ENCODE measurements at places on chromosomes 16 and 17. TPM values are rescaled to one million over a fixed set of nuclear protein-coding genes. Genes with fewer than 3 reads are reported as not detected.

CHST5 gene
- 0.92 TPM for total RNA-seq

TMEM100 gene
- 7.6 TPM for total RNA-seq

NOD2 gene
- 0.69 TPM for total RNA-seq

FOXN1 gene
- not detected for total RNA-seq

YBX2 gene
- 1.4 TPM for total RNA-seq

CSH2 gene
- total RNA-seq: not detected

IKZF3 gene
- total RNA-seq: under 0.01 TPM

NTN3 gene
- 5.1 TPM for total RNA-seq

PGAP6 gene
- total RNA-seq: 32.3 TPM

RNF157 gene
- total RNA-seq: 42.2 TPM

CLEC3A gene
- 0.23 TPM for total RNA-seq

CDH5 gene
- total RNA-seq: 9.9 TPM

HEATR9 gene
- total RNA-seq: not detected

SLC35G6 gene
- total RNA-seq: not detected

MYO15A gene
- total RNA-seq: 2.5 TPM

CFAP20 gene
- total RNA-seq: 92.0 TPM

KCTD19 gene
- 2.1 TPM for total RNA-seq

ERN2 gene
- total RNA-seq: not detected

SLC12A3 gene
- not detected for total RNA-seq

PVALEF gene
- total RNA-seq: not detected

SDR42E1 gene
- total RNA-seq: 2.1 TPM

COPZ2 gene
- 1.2 TPM for total RNA-seq

C16orf54 gene
- total RNA-seq: 0.69 TPM

OR1F1 gene
- 0.69 TPM for total RNA-seq

RABEP2 gene
- total RNA-seq: 7.8 TPM

WNT9B gene
- 1.2 TPM for total RNA-seq

UNC119 gene
- total RNA-seq: 35.8 TPM

CNGB1 gene
- total RNA-seq: 21.9 TPM

NECAB2 gene
- 81.4 TPM for total RNA-seq

TOP2A gene
- 38.5 TPM for total RNA-seq

CRYBA1 gene
- not detected for total RNA-seq

GDPD1 gene
- 51.7 TPM for total RNA-seq

LASP1 gene
- 80.7 TPM for total RNA-seq

CA7 gene
- not detected for total RNA-seq

TMC8 gene
- 0.92 TPM for total RNA-seq

DPEP2 gene
- total RNA-seq: 1.4 TPM

TACO1 gene
- total RNA-seq: 10.1 TPM

LLGL2 gene
- 0.92 TPM for total RNA-seq

CAPN15 gene
- total RNA-seq: 12.2 TPM

C16orf74 gene
- 1.8 TPM for total RNA-seq

SLC6A4 gene
- 0.92 TPM for total RNA-seq

BCL6B gene
- 3.0 TPM for total RNA-seq

SBK1 gene
- 22.4 TPM for total RNA-seq

SLC16A13 gene
- 0.92 TPM for total RNA-seq

C1QTNF1 gene
- 3.2 TPM for total RNA-seq

ADCY9 gene
- total RNA-seq: 15.9 TPM

NTN1 gene
- 24.2 TPM for total RNA-seq

ZDHHC1 gene
- total RNA-seq: 4.6 TPM

LGALS9B gene
- not detected for total RNA-seq

SGCA gene
- not detected for total RNA-seq

CA4 gene
- 1.8 TPM for total RNA-seq

TMEM235 gene
- total RNA-seq: not detected

CACNG5 gene
- total RNA-seq: 12.2 TPM

MAPK8IP3 gene
- total RNA-seq: 85.8 TPM

COIL gene
- total RNA-seq: 23.3 TPM

PRSS36 gene
- 2.8 TPM for total RNA-seq

GRIN2A gene
- total RNA-seq: 9.7 TPM

EMP2 gene
- total RNA-seq: 6.0 TPM

Measured in diencephalon (tissue), 1 donor.